ENCODE measurements at places on chromosomes 7 and 10.

DNA sequence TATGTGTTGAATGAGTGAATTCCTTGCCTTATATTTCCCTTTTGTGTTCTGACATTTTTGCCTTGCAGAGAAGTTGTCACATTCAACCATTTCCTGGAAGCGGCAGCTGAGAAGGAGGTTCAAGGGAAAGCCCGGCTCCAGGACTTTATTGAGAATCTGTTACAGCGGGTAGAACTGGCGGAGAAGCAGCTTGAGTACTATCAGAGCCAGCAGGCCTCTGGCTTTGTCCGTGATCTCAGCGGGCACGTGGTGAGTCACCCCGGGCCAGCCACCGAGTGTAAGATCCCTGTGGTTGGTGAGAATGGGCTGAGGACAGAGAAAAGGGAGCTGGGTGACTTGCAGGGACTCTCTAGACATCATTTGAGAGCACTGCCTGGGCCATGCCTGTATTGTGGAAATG lies 14.2 kb downstream of the ZNF365 start:
- DNase-seq, result no peak

DNA sequence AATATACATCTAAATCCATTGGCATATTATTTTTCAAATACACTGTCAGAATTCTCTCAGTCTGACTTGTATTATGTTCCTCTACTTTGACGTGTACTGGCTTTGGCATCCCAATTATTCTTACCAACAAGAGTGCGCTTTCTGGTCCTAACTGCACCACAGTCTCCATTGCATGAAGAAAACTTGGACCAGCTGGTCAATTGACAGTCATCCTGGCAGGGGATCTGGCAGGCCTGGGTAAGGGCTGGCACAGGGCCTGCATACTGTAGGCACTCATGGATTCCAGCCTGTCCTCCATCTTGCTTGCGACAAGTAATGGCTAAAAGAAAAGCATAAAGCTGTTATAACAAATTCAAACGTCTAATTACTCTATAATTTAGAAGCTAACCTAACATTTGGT lies 384.9 kb downstream of the THSD7A start:
- DNase-seq, result no peak

DNA sequence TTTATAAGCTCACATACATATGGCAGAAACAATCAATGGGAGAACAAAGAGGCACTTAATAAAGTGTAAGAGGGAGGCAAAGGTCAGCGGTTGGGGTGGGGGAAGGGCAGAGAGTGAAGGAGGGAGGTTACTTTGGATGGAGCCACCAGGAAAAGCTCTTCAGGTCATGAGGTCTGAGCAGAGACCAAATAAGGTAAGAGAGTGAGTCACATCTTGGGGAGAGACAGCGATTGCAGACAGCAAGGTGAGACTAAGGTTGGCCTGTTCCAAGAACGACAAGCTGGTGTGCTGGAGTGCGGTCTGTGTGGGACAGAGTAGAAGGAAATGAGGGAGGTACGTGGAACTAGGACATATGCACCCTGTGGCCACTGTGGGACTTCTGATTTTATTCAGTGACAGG lies 74.3 kb upstream of the TOMM7 start:
- no peak for DNase-seq

DNA sequence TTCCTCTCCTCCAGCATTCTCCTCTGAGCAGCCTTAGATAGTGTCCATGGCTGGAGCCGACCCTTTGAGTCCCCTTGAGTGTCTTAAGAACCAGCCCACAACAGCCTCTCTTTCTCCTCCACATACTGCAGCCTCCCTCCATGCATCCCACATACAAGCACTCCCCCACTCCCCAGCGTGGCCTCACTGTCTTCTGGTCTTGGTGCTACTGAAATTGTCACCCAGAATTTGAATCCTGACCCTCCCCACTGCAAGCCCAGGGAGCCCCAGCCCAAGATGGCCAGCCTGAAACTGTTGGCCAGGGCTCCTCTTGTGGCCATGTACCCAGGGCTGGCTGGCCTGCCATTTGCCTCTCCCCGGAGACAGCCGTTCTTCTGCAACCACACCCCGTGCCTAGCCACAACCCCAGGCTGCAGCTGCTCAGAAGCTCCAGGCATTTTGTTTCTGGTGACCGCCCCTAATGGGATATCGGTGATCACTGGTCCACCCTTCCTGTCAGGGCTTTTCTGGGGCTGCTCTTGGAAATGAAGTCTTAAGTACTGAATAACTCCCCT lies 18.8 kb upstream of the SH2D4B start:
- no peak for DNase-seq

DNA sequence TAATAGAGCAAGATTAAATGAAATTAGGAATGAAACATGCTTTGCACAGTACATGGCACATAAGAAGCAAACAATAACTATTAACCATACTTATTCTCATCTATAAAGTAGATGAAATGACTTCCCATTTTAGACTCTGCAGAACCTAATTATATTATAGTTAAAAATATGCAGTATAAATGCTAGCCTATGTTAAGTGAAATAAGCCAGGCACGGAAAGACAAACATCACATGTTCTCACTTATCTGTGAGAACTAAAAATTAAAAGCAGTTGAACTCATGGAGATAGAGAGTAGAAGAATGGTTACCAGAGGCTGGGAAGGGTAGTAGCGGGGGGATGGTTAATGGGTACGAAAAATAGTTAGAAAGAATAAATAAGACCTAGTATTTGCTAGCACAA lies 247.0 kb downstream of the PRKG1 start:
- no peak for DNase-seq

GRCh38 chr7:22192801-22193200 lies 164.2 kb downstream of the RAPGEF5 start:
- no peak for DNase-seq

DNA sequence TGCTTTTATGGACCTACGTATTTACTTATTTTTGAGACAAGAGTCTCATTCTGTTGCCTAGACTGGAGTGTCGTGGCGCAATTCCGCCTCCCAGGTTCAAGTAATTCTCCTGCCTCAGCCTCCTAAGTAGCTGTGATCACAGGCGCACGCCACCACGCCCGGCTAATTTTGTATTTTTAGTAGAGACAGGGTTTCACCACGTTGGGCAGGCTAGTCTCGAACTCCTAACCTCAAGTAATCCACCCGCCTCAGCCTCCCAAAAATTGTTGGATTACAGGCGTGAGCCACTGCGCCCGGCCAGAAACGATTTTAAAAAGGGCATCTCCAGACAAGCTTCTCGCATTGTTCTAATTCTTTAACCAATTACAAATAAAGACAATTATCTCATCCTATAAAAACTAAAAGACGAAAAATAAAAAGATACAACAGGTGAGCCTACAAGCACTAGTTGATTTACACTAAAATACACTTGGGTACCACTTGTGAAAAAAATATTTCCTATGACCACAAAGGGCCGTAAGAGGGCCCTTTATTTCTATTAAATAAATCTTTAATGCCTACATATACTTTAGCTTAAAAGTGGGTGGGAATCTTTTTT lies 2.4 kb downstream of the TRA2A start:
- DNase-seq, result no peak

DNA sequence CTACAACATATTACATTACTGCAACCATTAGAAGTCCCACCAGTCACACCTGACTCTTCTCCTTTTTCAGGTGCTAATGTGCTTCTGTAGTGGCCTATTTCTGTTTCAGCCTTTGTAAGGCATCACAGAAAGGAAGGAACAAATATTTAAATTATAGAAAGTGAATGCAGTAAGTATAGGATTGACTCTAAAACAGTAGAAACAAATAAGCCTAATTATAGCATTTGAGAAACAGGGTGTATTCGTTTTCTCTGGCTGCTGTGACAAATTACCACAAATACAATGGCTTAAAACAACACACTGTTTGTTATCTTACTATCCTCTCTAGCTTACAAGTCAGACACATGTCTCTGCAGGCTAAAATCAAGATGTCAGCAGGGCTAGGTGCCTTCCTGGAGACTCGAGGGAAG lies 69.4 kb downstream of the CCSER2 start:
- DNase-seq, result peak; percentile 12

DNA sequence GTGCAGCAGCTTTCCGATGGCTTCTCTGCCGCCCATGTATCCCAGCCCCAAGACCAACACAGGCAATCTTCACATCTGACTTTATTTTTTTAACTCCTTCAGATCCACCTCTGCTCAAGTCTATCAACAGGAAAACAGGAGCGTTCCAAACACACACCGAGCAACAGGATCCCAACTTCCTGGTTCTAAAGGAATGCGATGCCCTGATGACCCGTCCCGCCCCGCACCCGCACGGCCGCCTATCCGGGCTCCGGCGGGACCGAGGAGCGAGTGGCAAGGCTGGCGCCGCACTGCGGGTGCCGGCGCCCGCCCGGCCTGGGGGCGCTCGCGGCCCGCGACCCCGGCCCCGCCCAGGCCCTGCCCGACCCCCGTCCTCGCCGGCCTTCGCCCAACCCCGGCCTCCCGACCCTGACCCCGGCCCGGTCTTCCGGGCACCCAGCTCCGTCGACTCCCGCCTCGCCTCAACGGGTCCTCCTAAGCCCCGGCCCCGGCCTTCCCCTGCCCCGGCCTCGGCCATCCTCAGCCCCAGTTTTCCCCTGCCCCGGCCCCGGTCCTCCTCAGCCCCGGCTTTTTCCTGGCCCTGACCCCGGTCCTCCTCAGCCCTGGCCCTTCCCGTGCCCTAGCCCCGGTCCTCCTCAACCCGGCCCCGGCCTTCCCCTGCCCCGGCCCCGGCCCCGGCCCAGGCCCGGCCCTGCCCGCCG lies 730 bp downstream of the LARP4B start:
- DNase-seq, result no peak

All from NCI-H2081 treated with DMSO at 0.1 percent for 48 hours (cell line).